ENCODE measurements at places on chromosomes 2 and 18.
A peak's percentile ranks its signal among the peaks of the same experiment; 100 is the strongest.

- no peak for DNase-seq
Measured at GRCh38 chr2:24461685-24462084, 29.4 kb upstream of the NCOA1 start.

DNA sequence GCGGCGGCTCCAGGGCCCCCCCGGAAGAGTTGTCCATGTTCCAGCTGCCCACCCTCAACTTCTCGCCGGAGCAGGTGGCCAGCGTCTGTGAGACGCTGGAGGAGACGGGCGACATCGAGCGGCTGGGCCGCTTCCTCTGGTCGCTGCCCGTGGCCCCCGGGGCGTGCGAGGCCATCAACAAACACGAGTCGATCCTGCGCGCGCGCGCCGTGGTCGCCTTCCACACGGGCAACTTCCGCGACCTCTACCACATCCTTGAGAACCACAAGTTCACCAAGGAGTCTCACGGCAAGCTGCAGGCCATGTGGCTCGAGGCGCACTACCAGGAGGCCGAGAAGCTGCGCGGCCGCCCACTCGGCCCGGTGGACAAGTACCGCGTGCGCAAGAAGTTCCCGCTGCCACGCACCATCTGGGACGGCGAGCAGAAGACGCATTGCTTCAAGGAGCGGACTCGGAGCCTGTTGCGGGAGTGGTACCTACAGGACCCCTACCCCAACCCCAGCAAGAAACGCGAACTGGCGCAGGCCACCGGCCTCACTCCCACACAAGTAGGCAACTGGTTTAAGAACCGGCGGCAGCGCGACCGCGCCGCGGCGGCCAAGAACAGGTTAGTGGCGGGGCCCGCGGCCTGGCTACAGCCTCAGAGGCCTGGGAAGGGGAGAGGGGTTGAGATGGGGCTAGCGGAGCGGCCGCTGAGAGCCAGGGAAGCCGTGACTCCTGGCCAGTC is 965 bp downstream of the SIX3 start:
- no peak for DNase-seq

DNA sequence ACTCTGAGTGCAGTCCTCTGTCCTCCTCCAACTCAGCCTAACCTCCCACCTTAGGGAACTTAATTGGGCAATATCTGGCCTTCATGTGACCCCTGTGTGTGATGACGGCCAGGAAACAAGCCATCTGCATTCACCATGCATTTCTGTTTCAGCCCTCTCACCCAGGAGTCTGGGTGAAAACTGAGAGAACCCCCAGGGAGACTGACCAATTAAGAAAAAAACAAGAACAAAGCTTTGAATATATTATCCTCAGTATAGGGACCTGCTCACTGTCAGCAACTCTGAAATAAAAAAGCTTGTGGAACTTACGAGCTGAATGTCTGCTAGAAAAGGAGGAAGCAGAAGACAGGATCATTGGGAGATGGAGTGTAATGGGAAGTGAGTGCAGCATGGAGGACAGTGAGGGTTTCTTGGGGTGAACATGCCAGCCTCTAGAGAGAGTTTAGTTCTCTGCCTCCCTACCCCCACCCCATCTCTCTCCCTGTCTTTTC is 9.5 kb downstream of the MAPRE2 start:
- no peak for DNase-seq

GRCh38 chr18:65214456-65214855 is 536.4 kb upstream of the CDH7 start:
- no peak for DNase-seq

DNA sequence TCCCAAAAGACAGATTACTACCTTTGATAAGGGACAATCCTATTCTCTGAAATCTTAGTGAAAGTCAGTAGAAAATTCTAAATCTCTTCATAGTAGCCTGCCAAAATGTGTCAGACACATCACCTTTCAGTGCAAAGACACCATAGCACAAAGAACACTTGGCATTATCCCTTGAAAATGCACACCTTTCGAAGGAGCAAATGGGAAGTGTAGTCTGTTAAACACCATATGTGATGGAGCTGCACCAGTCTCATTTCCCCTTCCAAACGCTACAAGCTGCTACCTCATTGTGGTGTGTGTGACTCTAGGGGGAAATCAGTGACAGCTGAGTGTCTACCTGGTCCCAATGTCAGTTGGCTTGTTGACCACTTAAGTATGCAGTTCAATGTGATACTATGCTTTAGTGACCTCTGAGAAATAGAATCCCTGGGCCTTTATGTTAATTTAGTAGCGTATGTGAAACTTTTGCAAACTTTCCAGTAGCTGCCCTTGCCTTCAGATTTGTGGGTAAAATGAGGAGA is 551.7 kb downstream of the ARHGAP15 start:
- no peak for DNase-seq

DNA sequence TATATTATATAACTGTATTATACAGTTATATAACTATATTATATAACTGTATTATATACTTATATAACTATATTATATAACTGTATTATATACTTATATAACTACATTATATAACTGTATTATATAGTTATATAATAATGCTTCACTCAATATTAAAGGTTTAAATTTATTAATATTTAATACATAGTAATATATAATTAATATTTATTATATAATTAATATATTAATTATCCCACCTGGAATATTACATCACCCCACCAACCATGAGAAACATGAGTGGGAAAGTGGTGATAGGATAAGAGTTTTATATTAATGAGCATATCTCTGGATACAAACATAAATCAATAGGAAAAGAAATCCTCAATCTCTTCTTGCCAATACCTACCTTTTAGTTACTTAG is 487.1 kb upstream of the LRRTM4 start:
- no peak for DNase-seq

GRCh38 chr2:120826260-120826648 is 90.6 kb downstream of the GLI2 start:
- no peak for DNase-seq

GRCh38 chr2:58448065-58448507 is 207.0 kb upstream of the FANCL start:
- DNase-seq: no peak

GRCh38 chr18:63518178-63519012 is 23.8 kb upstream of the SERPINB12 start:
- DNase-seq: peak; percentile 20

DNA sequence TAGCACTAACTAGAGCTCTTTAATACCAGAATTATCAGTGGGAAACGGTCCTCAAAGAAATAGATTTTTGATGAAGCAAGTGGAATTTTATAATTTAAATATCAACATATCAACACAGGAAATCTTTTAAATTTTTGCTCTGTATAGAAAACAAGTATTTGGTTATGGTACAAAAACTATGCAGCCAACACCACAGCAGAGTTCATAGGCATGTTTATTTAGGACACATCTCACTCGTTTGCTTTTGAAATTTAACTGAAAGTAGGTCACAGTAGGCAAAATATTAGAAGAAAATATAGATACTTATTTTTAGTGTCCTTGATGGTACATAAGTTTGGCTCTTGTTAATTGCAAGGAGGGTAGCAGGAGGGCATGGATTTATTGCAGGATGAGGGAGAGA is 34.3 kb upstream of the TANC1 start:
- no peak for DNase-seq

- DNase-seq: no peak
Measured at GRCh38 chr2:12081481-12082210, 335.2 kb downstream of the LPIN1 start.

DNA sequence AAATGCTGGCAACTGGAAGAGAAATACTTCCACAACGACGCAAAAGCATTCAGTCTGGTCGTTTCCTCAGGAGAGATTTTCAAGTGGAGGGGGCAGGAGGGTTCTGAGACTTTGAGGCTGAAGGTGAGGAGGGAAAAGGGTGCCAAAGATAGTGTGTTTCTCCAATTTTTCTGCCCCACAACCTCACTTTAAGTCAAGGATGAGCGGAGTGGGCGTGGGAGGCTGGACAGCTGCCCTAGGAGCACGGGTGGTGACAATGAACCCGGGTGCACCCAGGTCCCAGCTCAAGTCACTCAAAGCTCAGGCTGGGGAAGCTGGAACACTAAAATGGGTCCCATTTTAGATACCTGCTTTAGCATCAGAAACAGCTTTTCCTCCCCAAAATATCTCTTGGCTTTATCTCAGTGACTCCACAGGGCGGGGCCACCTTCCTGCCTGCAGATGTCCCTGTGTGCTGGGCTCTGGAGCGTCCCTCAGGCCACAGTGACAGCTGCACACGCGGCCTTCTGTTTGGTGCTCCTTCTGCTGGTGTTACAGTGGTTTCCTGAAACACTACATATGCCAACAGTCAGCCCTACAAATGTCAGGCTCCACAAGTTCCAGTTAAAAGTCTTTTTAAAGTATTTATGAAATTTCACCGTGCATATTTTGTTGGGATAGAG is 1.4 kb upstream of the MBP start:
- no peak for DNase-seq

Measured in stimulated activated CD4-positive, alpha-beta T cell treated with anti-CD3 and anti-CD28 coated beads, Interleukin-1b, Interleukin-23, amount 100 ng/mL, for 24 hours (primary cell).